ENCODE measurements at places on chromosomes 1 and 21.

GRCh38 chr21:33202464-33203363 is 27.0 kb upstream of the IFNAR2 start:
- DNase-seq = no peak

DNA sequence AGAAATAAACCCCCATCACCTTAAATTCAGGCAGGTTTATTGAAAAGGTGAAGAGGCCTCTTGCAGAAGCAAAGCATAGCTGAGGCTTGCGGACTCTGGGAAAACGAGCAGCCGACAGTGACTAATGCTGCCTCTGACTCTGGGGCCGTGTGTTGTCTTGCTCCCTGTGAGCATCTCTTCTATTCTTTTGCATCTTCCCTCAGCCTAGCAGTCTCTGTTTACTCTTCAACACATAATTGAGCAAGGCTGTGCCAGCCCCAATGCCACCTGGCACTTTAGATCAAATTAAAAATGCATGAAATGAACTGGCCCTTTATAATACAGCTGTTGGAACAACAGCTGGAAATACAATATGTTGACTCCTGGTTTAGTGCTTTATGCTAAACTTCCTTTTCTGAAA is 18.4 kb upstream of the REG4 start:
- no peak for DNase-seq

DNA sequence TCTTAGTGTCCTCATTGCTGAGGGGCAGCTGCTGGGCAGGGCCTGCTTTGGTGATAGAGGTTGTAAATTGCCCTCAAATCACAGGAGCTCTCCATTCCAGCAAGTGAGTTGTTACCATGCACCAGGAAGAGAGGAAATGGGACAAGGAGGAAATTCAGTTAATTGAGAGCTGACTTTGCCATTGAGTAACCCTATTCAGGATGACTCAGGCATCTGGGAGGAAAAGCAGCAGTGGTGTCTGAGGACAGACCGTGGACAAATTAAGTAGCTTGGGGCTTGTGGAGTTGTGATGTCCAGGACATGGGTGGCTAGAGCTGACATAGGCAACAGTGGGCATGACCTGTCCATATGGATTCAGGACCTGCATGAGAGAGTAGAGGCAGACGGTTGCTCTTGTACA is 5.9 kb downstream of the ARHGEF10L start:
- no peak for DNase-seq

- no peak for DNase-seq
Measured at GRCh38 chr21:36790616-36791015, 91.7 kb downstream of the SIM2 start.

- no peak for DNase-seq
Measured at GRCh38 chr21:17391811-17392340, 121.0 kb upstream of the CXADR start.

- no peak for DNase-seq
Measured at GRCh38 chr1:19033515-19033839, 77.0 kb upstream of the IFFO2 start.

DNA sequence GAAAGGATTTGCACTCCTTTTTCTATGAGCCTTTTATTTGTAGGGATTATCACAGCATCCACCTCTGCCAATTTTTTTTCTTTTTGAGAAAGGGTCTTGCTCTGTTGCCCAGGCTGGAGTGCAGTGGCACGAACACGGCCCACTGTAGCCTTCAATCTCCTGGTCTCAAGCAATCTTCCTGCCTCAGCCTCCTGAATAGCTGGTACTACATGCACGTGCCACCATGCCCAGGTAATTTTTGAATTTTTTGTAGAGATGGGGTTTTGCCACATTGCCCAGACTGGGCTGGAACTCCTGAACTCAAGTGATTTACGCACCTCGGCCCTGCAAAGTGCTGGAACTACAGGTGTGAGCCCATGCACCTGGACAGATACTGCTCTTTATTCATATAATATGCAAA is 2.1 kb downstream of the SAMSN1 start:
- no peak for DNase-seq

GRCh38 chr1:119742202-119742601 is 26.5 kb downstream of the HMGCS2 start:
- DNase-seq = no peak

- no peak for DNase-seq
Measured at GRCh38 chr1:234537236-234537635, 58.3 kb upstream of the TARBP1 start.

Measured in stimulated activated CD4-positive, alpha-beta T cell treated with anti-CD3 and anti-CD28 coated beads, Interleukin-12 subunit alpha, Interleukin-12 subunit beta, amount 100 ng/mL, for 48 hours (primary cell).